Cardiac muscle cell (in vitro differentiated cells and primary cell): ENCODE measurements at places on chromosomes 11 and 22. TPM values are rescaled to one million over a fixed set of nuclear protein-coding genes. Genes with fewer than 3 reads are reported as not detected.

- peaks cover 14% of the 10 kb centered on the region for H3K4me1 ChIP-seq
- no peaks in the 10 kb centered on the region for H3K36me3 ChIP-seq
- H3K27ac ChIP-seq: no peak overlapping the region
- no peaks in the 10 kb centered on the region for H3K27me3 ChIP-seq
- H3K4me3 ChIP-seq: no peak overlapping the region
Measured at GRCh38 chr11:64570341-64570740, 20.7 kb upstream of the SLC22A12 start.

DNA sequence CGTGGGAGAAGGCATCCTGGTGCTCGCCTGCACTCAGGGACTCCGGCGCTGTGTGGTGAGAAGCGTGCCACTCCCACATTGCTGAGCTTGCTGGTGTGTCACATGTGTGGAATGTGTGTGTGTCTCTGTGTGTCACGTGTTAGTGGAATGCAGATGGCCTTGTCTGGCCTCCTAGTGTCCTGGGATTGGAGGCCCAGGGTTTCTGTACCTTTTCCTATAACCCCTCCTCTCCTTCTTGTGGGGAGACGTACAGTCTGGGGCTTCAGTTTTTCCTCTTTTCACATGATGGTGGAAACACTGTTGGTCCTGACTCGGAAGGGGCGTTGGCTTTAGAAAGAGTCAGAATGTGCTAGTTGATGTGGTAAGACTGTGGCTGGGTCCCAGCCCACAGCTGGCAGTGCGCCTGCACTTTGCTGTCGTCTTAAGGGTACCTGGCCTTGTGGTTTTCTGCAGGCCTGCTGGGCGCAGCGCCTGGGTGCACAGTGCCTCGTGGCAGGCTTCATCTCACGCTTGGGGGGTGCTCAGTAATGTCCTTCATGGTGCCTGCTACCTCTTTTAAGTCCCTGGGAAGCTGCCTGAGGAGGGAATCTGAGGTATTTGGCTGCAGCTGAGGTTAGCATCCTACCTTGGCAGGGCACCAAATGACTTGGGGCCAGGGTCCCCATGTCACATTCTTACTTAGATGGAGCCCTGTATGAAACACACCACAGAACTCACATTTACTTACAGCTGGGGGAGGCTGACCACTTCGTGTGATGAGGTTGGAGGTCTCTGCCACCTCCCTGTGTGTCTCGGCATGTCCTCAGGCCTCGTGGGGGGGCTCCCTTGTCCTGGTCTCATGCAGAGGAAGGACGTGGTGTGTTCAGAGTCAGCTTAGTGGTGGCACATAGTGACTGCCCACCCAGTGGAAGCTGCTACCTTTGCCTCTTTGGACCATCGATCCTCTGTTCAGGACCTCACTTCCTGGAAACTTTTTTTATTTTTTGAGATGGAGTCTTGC, 61.9 kb downstream of the MED15 start:
- H3K36me3 ChIP-seq: peaks cover 59% of the 10 kb centered on the region
- DNase-seq: peak; percentile 96
- H3K4me1 ChIP-seq: no peaks in the 10 kb centered on the region
- no peak overlapping the region for H3K4me3 ChIP-seq
- no peak overlapping the region for H3K27ac ChIP-seq

- DNase-seq: peak; percentile 89
- H3K27me3 ChIP-seq: no peaks in the 10 kb centered on the region
- no peaks in the 10 kb centered on the region for H3K4me1 ChIP-seq
- no peaks in the 10 kb centered on the region for H3K36me3 ChIP-seq
- no peak overlapping the region for H3K4me3 ChIP-seq
- H3K27ac ChIP-seq: no peak overlapping the region
Measured at GRCh38 chr11:101860696-101861427, 53.9 kb upstream of the CEP126 start.

GRCh38 chr22:45102896-45103420, 60.8 kb upstream of the NUP50 start:
- H3K27ac ChIP-seq: no peak overlapping the region
- H3K36me3 ChIP-seq: no peaks in the 10 kb centered on the region
- H3K27me3 ChIP-seq: peaks cover 4% of the 10 kb centered on the region
- no peaks in the 10 kb centered on the region for H3K4me1 ChIP-seq
- no peak overlapping the region for H3K4me3 ChIP-seq

GRCh38 chr11:613369-613968, 2.3 kb downstream of the IRF7 start:
- H3K4me3 ChIP-seq: no peak overlapping the region
- H3K4me1 ChIP-seq: peaks cover 15% of the 10 kb centered on the region
- H3K36me3 ChIP-seq: peaks cover 39% of the 10 kb centered on the region
- no peak overlapping the region for H3K27ac ChIP-seq
- peak; percentile 55 for DNase-seq

TMEM179B gene
- 34.2 and 55.2 TPM in 2 replicates for total RNA-seq
